ENCODE measurements at places on chromosomes 12 and 14. TPM values are rescaled to one million over a fixed set of nuclear protein-coding genes. Genes with fewer than 3 reads are reported as not detected.

Gene ADAMTS20
- total RNA-seq = 0.09 TPM

Gene CAPS2
- total RNA-seq = 4.0 TPM

Gene NAA30
- 19.0 TPM for total RNA-seq

Gene WDHD1
- 8.1 TPM for total RNA-seq

Gene NID2
- total RNA-seq = 96.3 TPM

Gene LRTM2
- total RNA-seq = 0.58 TPM

DNA sequence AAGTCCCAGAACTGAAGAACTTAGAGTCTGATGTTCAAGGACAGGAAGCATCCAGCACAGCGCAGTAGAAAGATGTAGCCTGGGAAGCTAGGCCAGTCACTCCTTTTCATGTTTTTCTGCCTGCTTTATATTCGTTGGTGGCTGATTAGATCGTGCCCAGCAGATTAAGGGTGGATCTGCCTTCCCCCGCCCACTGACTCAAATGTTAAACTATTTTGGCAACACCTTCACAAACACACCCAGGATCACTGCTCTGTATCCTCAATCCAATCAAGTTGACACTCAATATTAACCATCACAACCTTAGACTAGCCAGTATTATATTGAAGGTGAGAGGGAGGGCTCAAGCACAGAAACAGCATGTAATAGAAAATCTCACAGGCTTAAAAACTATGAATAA, 222.9 kb downstream of the C12orf50 start:
- H3K4me1 ChIP-seq = no peaks in the 10 kb centered on the region
- peak; percentile 12 for DNase-seq
- no peaks in the 10 kb centered on the region for H3K27me3 ChIP-seq

- no peaks in the 10 kb centered on the region for H3K36me3 ChIP-seq
- H3K27me3 ChIP-seq = no peaks in the 10 kb centered on the region
- H3K27ac ChIP-seq = no peak overlapping the region
- peaks cover 4% of the 10 kb centered on the region for H3K4me1 ChIP-seq
- H3K4me3 ChIP-seq = no peak overlapping the region
- DNase-seq = peak; percentile 72
These were observed 6.4 kb upstream of the GAS2L3 start for GRCh38 chr12:100566887-100567637.

- no peaks in the 10 kb centered on the region for H3K27me3 ChIP-seq
- no peaks in the 10 kb centered on the region for H3K4me1 ChIP-seq
- no peak overlapping the region for H3K27ac ChIP-seq
These were observed 73.1 kb downstream of the NTN4 start for GRCh38 chr12:95717316-95717928.

GRCh38 chr14:97538749-97539410, 741.7 kb downstream of the VRK1 start:
- H3K27ac ChIP-seq = no peak overlapping the region
- no peaks in the 10 kb centered on the region for H3K36me3 ChIP-seq
- no peak overlapping the region for H3K4me3 ChIP-seq

- no peak overlapping the region for H3K4me3 ChIP-seq
- H3K27ac ChIP-seq = no peak overlapping the region
- no peaks in the 10 kb centered on the region for H3K36me3 ChIP-seq
- no peaks in the 10 kb centered on the region for H3K4me1 ChIP-seq
- no peak for DNase-seq
- H3K27me3 ChIP-seq = peaks cover 9% of the 10 kb centered on the region
These were observed 116.4 kb downstream of the DICER1 start for GRCh38 chr14:95040708-95041476.

GRCh38 chr12:24966951-24967564, 18.2 kb upstream of the BCAT1 start:
- no peaks in the 10 kb centered on the region for H3K27me3 ChIP-seq
- H3K27ac ChIP-seq = no peak overlapping the region
- H3K4me3 ChIP-seq = no peak overlapping the region
- no peaks in the 10 kb centered on the region for H3K36me3 ChIP-seq
- no peak for DNase-seq
- no peaks in the 10 kb centered on the region for H3K4me1 ChIP-seq

- H3K27ac ChIP-seq = no peak overlapping the region
- H3K4me3 ChIP-seq = no peak overlapping the region
- no peaks in the 10 kb centered on the region for H3K36me3 ChIP-seq
- no peak for DNase-seq
- no peaks in the 10 kb centered on the region for H3K27me3 ChIP-seq
These were observed 84.5 kb upstream of the PDZRN4 start for GRCh38 chr12:41103614-41104013.

GRCh38 chr12:14729586-14729985, 33.2 kb upstream of the GUCY2C start:
- H3K27ac ChIP-seq = no peak overlapping the region
- H3K27me3 ChIP-seq = no peaks in the 10 kb centered on the region
- DNase-seq = no peak
- no peaks in the 10 kb centered on the region for H3K36me3 ChIP-seq
- H3K4me3 ChIP-seq = no peak overlapping the region
- H3K4me1 ChIP-seq = no peaks in the 10 kb centered on the region

DNA sequence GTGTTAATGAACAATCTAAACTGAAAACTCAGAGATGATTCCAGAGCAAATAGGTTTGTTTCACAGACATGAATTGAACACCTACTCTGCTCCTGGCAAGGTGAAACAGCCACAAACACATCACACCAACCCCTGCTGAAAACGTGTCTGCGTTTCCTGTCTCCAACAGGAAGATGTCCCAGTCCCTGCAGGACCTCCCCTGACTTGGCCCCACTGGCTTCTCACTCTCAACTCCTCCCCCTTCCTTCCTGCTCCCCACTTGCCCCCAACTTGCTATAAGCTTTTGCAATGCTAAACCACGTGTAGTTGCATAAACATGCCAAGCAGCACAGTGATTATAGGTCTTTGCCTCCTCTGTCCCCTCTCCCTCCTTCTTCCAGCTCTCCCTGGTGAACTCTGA, 567.6 kb downstream of the BCL11B start:
- no peaks in the 10 kb centered on the region for H3K27me3 ChIP-seq
- H3K4me3 ChIP-seq = no peak overlapping the region
- no peak for DNase-seq
- H3K27ac ChIP-seq = no peak overlapping the region
- H3K36me3 ChIP-seq = no peaks in the 10 kb centered on the region

DNA sequence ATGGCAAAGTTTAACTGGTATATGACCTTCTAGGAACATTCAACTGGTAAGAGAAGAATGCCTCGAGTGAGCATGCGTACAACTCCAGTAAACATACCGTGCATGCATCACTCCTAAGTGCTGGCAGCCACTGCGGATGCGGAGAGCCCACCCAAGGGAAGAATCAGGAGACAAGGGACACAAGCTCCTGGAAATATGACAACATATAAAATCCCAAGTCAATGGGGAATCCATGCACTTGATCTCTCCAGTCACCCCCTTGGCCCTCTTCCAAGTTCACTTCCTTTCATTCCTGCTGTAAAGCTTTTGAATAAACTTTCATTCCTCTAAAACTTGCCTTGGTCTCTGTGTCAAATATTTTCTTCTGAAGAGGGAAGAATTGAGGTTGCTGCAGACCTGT, 168.7 kb upstream of the TMCC3 start:
- H3K27ac ChIP-seq = no peak overlapping the region
- no peaks in the 10 kb centered on the region for H3K4me1 ChIP-seq
- peak; percentile 52 for DNase-seq
- H3K36me3 ChIP-seq = no peaks in the 10 kb centered on the region
- H3K4me3 ChIP-seq = no peak overlapping the region

Measured in muscle of leg (tissue), 16 donors.